ENCODE measurements at places on chromosomes 1 and 21. TPM values are rescaled to one million over a fixed set of nuclear protein-coding genes. Genes with fewer than 3 reads are reported as not detected.

- peaks cover 10% of the 10 kb centered on the region for H3K4me1 ChIP-seq
- peaks cover 17% of the 10 kb centered on the region for H3K36me3 ChIP-seq
- DNase-seq: no peak
- no peak overlapping the region for H3K27ac ChIP-seq
Measured at GRCh38 chr1:110065841-110066240, 4.6 kb downstream of the ALX3 start.

CNIH3 gene
- 4.4 TPM for total RNA-seq

CAPN9 gene
- total RNA-seq: not detected

- H3K4me1 ChIP-seq: no peaks in the 10 kb centered on the region
- peaks cover 6% of the 10 kb centered on the region for H3K36me3 ChIP-seq
Measured at GRCh38 chr1:231039161-231040018, 664 bp downstream of the FAM89A start.

- peaks cover 15% of the 10 kb centered on the region for H3K27me3 ChIP-seq
- H3K36me3 ChIP-seq: no peaks in the 10 kb centered on the region
- H3K4me1 ChIP-seq: peaks cover 17% of the 10 kb centered on the region
- no peak overlapping the region for H3K4me3 ChIP-seq
- DNase-seq: no peak
- no peak overlapping the region for H3K27ac ChIP-seq
Measured at GRCh38 chr1:41498804-41499203, 14.3 kb upstream of the EDN2 start.

DNA sequence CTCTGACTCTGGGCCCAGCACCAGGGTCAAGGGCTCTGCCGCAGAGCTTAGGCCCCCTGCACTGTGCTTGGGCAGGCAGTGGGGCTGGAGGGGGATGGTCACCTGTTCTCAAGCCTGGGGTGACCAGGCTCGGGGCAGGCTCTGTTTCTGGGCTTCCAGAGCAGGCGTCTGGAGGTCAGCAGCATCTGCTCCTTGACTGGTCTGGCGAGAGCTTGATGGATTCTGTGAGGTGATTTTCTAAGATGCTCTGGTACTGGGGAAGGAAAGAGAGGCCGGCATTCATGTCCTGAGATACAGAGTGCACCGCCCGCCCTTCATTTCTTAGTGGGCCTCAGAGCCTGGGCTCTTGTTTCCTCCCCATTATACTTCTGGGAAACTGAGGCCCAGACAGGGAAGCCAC lies 24.5 kb downstream of the RAB7B start:
- H3K4me1 ChIP-seq: peaks cover 12% of the 10 kb centered on the region
- H3K36me3 ChIP-seq: peaks cover 7% of the 10 kb centered on the region
- DNase-seq: no peak
- no peak overlapping the region for H3K4me3 ChIP-seq

DNA sequence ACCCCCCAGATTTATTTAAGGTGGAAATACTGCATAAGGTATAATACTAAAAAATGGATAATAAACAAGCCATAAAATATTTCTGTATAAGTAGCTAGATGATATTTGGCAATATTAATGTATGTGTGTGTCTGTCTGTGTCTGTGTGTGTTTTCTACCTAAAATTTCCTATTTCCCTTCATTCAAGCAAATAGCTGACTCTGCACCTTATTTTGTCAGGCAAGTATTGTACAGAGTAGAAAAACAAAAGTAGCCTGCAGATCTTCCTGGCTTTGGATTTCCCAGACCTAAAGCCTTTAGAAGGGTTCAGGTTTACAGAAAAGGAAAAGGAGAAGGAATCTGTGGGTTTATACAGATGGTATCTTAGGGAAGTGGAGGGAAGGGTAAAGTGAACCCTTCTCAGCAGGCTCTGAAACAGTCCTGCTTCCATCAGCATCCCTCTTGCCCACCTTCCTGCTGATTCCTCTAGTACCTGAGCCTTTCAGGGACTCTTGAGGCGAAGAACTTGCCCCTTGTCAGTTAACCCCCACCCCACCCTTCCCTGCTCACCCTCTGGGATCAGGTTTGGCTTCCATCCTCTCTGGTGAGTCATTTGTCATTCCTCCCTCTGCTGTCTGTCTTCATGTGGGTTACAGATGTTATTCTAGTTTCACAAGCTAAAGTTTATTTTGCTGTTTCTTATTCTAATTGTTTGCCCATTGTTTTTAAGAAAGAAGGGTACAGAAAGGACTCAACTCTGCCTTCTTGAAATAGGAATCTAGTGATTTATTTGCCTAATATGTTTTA lies 21.7 kb upstream of the RGS16 start:
- no peaks in the 10 kb centered on the region for H3K27me3 ChIP-seq
- no peak overlapping the region for H3K4me3 ChIP-seq
- H3K27ac ChIP-seq: no peak overlapping the region
- H3K36me3 ChIP-seq: no peaks in the 10 kb centered on the region

DNA sequence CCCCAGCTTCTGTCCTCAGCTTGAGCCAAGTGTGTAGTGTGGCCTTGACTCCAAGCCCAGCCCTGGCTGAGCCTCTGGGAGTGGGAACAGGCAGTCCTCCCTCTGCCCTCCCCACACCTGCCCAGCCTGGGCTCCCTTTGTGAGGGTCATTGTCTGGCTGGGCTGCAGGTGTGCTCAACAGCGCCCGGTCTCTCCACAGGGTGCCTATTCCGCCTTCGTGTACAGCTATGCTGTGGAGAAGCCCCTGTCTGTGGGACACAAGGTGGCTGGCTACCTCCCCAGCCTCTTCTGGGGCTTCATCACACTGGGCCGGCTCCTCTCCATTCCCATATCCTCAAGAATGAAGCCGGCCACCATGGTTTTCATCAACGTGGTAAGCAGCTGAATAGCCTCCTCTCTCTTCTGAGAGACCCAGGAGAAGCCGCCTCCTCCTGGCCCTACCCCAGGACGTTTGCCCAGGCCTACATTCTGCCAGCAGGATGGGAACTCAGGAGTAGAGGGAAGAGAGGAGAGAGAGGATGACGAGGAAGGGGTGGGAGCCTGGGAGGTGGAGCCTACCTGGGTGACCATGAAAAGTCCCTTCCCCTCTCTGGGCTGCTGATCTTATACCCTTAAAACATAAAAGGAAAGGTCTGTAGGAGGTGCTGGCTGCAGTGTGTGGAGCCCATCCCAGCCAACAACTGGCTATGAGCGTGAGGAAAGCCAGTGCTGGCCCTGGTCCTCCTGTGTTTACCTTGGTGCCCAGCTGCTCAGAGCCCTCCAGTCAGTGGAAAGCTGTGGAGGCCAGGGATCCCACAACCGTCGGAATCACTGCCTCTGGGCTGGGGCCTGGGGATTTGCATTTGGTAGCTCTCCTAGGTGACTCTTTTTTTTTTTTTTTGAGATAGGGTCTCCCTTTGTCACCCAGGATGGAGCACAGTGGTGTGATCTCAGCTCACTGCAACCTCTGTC lies 45.7 kb downstream of the ELK4 start:
- DNase-seq: no peak
- H3K4me3 ChIP-seq: no peak overlapping the region
- H3K4me1 ChIP-seq: peaks cover 2% of the 10 kb centered on the region
- H3K36me3 ChIP-seq: no peaks in the 10 kb centered on the region
- H3K27ac ChIP-seq: no peak overlapping the region

LENEP gene
- total RNA-seq: 1.3 TPM

DNA sequence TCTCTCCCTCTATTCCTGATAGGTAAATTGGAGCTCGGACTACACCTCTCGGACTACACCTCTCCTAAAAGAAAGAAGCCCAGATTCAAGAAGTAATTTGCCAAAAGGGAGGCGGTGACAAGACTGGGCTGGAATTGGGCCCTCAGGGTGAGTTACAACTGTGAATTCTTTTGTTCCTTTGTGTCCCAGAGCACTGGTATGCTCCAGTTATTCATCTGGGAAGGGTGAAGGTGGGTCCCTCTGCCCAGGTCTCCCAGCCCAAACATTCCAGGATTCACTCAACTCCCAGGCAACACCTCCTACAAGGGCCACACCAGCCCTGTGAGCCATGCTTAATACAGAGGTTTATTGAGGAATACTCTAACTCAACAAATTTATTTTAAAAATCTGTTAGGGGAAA lies 69.2 kb downstream of the LMX1A start:
- peaks cover 9% of the 10 kb centered on the region for H3K36me3 ChIP-seq
- H3K27me3 ChIP-seq: peaks cover 18% of the 10 kb centered on the region
- no peak for DNase-seq
- peaks cover 26% of the 10 kb centered on the region for H3K4me1 ChIP-seq
- no peak overlapping the region for H3K4me3 ChIP-seq

DNA sequence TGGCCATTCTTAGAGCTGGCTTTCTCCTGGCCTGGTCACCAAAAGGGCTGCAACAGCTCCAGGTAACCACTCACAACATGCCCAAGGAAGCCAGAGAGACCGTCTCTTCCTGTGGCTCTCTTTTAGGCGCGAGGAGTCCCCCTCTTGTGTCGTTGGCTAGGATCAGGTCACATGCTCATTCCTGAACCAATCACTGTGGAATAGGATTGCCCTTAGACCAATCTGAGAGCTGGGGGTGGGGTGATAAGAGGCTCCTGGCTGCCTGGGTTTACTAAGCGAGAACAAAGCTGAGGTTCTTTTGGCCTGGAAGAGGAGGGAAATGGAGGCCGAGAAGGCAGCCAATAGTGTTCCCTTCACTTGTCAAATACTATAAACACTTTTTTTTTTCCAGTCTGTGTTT lies 452.1 kb upstream of the PROX1 start:
- DNase-seq: no peak
- no peak overlapping the region for H3K4me3 ChIP-seq
- peaks cover 2% of the 10 kb centered on the region for H3K27me3 ChIP-seq

GRCh38 chr21:38925923-38926322 lies 120.2 kb downstream of the ETS2 start:
- H3K27me3 ChIP-seq: no peaks in the 10 kb centered on the region
- H3K4me3 ChIP-seq: no peak overlapping the region
- peaks cover 12% of the 10 kb centered on the region for H3K36me3 ChIP-seq
- DNase-seq: no peak
- H3K27ac ChIP-seq: no peak overlapping the region

GRCh38 chr1:11825131-11825530 lies 19.1 kb downstream of the CLCN6 start:
- DNase-seq: no peak
- no peak overlapping the region for H3K4me3 ChIP-seq
- H3K27ac ChIP-seq: no peak overlapping the region
- H3K36me3 ChIP-seq: no peaks in the 10 kb centered on the region

NMNAT2 gene
- 76.4 TPM for total RNA-seq

PTAFR gene
- total RNA-seq: 0.54 TPM
